Activated naive CD4-positive, alpha-beta T cell treated with anti-CD3 and anti-CD28 coated beads, Interleukin-2, amount 50 U/mL, for 72 hours (primary cell): ENCODE measurements at places on chromosomes 12 and 14.

- no peak for DNase-seq
These were observed 56.9 kb downstream of the LIN52 start for GRCh38 chr14:74141703-74142102.

- DNase-seq: peak; percentile 76
These were observed 125.7 kb downstream of the TSPAN9 start for GRCh38 chr12:3202734-3203446.

- no peak for DNase-seq
These were observed 116.1 kb upstream of the NUDT4 start for GRCh38 chr12:93261505-93262094.

DNA sequence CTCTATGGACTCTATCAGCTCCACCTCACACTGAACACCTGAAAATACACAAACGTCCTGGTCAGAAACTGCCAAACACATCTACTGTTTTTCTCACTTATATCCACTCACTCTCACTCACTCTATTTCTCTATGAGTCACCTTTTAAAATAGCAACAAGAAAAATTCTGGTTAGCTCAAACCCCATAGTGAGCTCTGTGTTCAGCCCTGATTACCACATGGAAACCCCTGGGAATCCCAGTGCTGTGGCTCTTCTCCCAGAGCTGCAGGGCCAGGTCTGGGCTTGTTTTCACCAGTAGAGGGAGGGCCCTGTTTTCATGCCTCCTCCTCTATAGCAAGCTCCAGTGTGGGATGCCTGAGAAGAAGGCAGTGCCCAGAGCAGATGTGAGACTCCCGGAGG, 1126.1 kb downstream of the TMEM121 start:
- DNase-seq: no peak

DNA sequence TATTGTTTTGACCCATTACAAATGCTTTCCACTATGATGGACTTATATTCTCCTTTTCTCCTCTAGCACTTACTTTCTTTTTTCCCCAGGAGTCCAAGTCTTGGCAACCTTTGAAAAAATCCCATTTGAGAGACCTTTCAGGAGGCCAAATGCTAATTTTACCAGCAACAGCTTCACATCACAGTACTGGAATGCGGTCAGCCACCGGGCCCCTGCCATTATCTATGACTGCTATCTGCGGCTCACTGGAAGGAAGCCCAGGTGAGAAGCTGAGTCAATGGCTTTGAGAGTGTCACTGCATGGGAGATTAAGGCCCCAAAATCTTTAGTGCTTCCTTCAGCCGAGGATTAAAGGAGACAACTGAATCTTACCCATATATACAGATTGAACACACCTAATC, 64.2 kb downstream of the ERGIC2 start:
- DNase-seq: no peak

DNA sequence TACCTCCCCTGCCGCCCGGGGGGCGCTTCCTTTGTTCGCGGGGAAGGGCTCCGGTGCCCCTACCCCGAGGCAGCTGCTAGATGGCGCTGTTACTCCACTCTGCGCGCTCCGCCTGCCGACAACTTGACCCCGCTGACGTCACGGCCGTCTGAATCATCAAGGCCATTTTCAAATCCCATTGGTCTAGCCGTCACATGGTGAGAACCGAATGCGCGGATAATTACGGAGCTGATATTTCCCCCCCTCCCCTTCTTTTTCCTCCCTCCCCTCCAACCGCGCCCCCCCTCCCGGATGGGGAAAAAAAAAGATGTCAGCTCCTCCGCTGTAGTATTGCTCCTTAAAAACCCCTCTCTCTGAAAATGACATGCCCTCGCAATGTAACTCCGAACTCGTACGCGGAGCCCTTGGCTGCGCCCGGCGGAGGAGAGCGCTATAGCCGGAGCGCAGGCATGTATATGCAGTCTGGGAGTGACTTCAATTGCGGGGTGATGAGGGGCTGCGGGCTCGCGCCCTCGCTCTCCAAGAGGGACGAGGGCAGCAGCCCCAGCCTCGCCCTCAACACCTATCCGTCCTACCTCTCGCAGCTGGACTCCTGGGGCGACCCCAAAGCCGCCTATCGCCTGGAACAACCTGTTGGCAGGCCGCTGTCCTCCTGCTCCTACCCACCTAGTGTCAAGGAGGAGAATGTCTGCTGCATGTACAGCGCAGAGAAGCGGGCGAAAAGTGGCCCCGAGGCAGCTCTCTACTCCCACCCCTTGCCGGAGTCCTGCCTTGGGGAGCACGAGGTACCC, at the start of gene HOXC10:
Gene HOXC10, plus strand, starts transcription at position 246 of the 791 bp plus-strand sequence. Its CDS starts 114 bp downstream, at position 360.
- DNase-seq: peak; percentile 69

DNA sequence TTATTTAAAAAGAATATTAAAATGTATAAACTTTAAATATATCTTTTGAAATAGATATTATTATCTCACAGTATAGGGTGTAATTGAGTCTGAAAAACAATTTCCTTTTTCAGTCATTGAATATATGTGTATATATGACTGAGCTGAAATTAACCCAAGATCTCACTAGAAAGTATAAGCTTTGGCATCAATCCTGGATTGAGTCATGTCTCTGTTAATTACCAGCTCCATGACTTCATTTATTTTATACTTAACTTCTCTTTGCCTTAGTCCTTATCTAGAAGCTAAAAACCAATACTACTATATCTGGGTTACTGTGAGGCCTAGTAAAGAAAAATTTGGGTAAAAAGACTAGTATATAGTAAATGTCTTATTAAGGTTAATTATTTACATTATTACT, 1020.3 kb downstream of the LRFN5 start:
- DNase-seq: no peak

DNA sequence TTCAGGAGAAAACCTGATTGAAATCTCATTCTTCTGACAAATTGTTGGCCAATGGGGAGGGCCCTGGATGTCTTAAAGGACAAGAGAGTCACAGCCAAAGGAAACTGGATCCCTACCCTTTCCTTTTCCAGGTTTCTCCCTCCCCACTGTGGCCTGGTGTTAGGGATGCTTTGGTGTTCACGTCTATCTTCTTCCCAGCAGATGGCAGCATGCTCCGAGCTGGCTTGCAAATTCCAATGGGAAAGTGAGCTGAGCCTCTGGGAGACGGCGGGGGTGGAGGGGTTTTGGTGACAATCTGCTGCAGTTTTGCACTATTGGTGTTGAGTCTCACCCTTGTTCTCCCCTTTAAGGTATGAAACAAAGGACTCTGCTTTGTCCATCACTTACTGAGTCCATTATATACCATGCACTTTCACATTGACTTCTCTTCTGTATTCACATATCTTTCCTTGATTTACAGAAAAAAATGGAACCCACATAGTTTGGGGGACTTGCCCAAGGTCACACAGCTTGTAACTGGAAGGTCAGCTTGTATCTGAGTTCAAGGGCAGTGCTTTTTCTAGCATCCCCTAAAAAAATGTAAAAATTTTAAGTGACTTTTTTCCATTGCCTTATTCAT, 39.3 kb downstream of the CCDC177 start:
- DNase-seq: no peak

DNA sequence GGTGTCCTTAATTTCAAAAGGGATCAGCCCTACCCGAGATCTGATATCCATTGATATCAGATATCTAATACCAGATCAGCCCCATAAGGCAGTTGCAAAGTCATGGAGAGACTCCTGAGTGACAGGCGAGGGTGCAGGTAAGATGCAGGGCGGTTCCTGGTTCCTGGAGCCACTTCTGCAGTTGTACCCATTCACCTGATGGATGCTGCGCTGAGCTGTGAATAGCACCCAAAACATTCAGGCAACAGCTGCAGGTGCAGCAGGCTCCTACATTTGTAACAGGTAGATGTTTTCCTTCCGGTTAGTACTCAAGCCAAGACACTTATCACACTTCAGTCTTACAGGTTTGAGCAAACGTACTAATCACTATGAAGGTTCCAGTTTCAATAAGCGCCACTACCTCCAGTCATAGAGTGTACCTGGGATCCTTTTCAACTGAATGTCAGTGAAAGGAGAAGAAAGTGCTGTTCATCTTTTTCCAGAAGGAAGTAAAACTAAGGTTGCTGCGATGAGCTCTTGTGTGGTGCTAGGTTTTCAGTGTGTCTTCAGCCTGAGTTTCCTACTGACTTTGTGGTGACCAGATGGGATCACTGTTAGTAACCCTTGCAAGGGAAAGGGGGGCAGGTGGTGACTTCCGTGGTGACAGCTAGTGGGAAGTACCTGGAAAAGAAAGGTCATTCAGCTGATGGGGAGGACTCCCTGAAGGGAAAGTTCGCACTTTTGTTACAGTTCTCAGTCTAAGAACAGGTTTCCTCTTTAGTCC, 1.9 kb downstream of the ATP6V0A2 start:
- peak; percentile 76 for DNase-seq

DNA sequence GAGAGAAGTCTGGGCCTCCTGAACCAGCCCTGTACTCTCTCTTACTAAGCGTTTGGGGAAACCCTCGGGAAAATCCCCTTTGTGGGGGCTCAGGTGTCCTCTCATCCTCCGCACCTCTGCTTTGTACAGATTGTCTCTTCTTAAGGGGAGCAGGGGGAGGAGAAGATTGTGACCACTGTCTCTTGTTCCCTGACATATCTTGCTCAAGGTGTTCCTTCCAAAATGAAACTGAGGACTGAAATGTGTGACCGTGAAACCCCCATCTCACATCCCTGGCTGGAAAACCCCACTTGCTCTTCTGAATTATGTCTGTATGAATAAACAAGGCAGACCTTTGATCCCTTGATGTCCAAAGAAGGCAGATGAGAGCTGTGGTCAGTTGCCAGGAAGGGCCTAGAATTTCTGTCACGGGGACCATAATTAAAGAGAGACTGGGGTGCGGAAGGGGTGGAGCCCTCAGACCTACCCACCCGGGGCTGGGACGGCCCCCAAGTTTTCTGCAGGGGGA, 369.8 kb downstream of the AACS start:
- DNase-seq: no peak

DNA sequence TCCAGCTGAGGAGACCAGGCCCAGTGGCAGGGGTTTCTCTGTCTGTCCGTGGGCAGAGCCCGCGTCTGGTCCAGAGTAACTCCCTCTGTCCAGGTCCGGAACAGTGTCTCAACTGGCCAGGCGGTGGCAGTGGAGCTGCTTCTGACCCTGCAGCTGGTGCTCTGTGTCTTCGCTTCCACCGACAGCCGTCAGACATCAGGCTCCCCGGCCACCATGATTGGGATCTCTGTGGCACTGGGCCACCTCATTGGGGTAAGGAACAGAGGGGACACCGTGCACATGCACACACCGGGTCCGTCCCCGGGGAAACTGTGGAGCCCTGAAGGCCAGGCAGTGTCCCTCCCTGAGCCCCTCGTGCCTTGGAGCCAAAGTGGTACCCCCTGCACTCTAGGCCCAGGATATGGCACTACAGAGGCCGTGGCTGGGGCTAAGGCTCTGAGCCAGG, 1.5 kb downstream of the AQP6 start:
- DNase-seq: no peak

DNA sequence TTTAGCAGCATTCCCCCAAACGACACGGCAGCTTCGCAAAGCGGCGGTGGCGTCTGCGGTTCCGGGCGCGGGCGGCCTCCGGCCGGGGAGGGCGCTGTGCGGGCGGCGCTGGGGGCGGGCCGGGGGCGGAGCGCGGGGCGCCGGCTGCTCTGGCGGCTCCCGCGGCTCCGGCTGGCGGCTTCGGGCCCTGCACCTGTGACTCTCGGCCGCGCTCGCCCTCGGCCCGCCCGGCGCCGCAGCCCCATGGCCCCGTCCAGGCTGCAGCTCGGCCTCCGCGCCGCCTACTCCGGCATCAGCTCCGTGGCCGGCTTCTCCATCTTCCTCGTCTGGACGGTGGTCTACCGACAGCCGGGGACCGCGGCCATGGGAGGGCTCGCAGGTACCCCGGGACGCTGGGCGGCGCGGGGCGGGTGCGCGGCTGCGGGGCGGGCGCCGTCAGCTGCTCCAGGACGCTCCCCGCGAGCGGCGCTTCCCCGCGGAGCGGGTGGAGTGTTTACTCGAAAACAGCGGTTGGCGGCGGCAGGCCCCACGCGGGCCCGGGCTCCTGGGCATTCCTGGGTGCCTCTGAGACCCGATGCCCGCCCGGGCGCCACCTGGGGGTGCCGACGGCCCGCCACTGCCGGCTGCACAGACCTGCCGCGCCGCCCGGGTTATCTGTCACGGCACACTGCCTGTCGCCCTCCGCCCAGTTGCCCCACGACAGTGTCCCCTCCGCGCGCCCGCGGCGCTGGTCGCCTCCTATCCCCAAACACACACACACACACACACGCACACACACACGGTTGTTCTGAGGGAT, at the start of gene SLC48A1:
Gene SLC48A1, plus strand, starts transcription at position 177 of the 796 bp plus-strand sequence. Its CDS starts 67 bp downstream, at position 244.
- DNase-seq: peak; percentile 77

GRCh38 chr12:25725470-25725869, 172.4 kb upstream of the LMNTD1 start:
- no peak for DNase-seq

- DNase-seq: no peak
These were observed 122.0 kb upstream of the EGLN3 start for GRCh38 chr14:34072921-34073320.

DNA sequence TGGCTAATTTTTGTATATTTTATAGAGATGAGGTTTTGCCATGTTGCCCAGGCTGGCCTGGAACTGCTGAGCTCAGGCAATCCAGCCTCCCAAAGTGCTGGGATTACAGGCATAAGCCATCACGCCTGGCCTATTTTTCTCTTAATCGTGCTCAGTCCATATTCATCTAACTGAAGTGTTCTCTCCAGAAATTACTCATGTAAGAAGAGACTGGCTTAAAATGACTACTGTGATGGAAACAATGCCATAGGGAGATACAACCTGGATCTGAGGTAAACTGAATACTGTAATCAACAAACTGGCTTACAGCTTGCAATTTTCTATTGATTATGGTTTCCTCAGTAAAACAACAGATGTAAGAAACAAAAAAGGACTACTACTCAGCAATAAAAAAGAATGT, 21.1 kb downstream of the NUMB start:
- no peak for DNase-seq

DNA sequence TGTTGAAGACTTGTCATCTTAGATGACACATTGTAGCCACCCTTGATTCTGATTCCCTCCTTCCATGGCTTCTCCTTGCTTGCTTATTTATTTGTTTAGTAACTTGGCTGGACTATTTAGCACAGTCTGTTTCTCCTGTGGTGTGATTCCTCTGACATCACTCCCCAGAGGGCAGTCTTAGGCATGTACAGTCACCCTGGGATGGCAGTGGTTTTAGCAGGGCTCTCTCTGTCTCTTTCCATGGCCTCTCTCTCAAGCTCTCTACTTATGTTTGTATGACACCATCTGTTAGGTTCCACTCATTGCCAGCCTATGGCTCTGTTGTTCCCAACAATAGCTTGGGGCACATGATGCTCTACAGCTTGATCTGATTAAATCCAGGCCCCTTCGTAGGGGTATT, 158.3 kb downstream of the ADGRD1 start:
- no peak for DNase-seq

DNA sequence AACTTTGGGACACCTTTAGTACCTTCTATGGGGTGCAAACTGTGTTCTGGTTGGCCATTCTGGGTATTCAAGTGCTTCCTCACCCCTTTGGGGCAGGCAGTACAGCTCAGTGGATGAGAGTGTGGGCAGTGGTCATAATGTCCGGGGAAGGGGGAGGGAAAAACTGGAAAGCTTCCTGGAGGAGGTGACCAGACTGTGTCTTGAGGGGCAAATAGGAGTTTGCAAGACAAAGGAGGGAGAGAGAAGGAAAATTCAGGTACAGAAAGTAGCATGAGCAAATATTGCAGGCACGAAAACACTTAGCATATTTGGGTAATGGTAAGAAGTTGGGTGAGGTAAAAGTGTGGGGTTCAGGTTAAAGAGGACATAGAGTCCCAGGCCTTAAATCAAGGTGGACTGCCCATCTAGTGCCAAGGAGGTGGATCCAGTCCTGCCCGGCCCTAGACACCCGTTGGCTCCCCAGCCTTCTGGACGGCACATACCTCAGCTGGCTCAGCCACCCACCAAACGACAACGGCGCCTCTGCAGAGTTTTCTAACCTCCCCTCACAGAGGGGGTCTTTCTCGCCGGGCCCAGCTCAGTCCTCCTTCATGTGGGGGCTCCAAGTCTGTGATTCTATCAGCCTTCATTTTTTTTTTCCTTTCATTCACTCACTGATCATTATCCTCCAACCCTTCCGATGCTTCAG, 86.4 kb downstream of the DICER1 start:
- DNase-seq: no peak
